ENCODE measurements at places on chromosomes 4 and X.

GRCh38 chrX:130937101-130937500, 34.1 kb upstream of the ENOX2 start:
- no peak for DNase-seq

GRCh38 chrX:71177327-71177726, 32.7 kb downstream of the NLGN3 start:
- no peak for DNase-seq

DNA sequence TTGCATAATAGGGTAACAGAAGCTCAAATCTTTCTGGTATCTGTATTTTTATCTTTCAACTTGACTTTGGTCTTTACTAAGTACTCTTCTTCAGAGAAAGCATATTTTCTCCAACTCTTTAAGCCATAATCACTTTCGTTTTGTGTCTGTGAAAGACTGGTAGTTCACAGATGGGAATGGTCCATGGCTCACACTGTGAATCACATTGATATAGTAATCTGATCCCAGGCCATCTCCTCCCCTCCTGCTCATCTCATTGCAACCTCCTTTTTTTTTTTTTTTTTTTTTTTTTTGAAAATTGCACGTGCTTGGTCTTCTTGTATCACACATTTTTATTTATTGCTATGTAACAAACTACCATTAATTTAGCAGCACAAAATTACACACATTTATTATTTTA, 694.5 kb upstream of the SLIT2 start:
- no peak for DNase-seq

- DNase-seq: no peak
Measured at GRCh38 chrX:57286507-57287251, at the start of gene FAAH2. Gene FAAH2, plus strand, starts transcription at chrX:57286706. Its CDS starts 120 bp downstream, at chrX:57286826.

GRCh38 chr4:53591372-53591892, at the start of gene LNX1:
Gene LNX1, minus strand, starts transcription at chr4:53591486. Its CDS starts 17,484 bp downstream, at chr4:53574002.
- DNase-seq: no peak

DNA sequence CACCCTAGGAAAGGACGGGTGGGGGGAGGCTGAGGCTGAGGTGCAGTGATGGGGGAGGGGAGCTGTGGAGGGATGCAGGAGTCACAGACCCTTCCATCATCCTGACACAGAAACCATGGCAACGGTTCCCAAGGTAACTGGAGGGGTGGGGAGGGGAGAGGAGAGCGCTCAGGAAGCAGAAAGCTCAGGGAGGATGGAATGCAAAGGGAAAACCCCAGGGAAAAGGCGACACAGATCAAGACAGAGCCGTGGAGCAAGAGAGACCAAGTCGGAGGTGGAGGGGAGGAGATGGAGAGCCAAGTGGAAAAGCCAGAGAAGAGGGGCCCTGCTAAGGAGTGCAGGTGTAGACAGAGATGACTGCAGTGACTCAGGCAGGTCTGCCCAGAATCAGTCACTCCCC, 14.5 kb downstream of the L1CAM start:
- DNase-seq: no peak

DNA sequence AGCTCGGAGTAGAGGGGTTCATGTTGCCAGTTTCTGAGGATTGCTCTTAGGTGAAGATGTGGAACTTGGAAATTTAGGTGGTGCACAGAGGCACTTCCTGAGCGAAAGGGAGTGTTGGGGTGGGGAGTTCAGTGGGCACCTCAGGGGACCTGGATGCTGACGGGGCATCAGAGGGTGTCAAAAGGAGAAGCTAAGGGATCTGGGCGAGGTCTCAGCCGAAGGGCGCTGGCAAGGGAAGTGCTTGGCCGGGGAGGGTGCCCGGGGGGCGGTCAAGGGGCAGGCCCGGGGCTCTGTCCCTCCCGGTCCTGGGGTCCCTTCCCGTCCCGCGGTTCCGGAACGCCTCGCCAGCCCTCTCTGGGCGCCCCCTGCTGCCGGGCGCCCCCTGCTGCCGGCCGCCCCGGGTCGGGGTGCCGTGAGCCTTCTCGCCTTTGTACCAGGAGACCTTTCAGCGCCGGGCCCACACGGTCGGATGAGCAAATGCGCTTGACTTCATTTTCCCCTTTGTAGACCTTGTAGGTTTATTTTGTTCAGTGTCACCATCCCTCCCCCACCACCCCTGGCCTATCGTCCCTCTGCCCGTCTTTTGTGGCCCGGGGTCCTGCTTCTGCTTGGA, 3.0 kb upstream of the PHOX2B start:
- DNase-seq: no peak

DNA sequence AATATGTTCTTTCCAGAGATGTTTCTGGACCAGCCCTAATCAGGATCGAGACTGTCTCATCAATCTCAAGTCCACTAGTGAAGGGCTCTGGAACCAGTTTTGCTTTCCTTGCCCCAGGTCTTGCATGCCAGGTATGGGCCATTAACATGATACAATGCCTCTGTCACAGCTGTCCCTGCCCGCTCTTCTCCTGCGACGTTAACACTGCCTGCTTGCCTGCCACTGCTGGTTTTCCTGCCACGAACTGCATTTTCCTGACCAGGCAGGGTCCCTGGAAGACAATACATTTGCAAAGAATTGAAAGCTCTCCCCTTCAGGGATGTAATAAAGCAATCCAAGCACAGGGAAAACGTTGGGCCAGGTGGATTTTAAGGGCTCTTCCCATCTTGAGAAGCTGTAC, 200.3 kb downstream of the MID1 start:
- DNase-seq: no peak

GRCh38 chr4:21641696-21642095, 306.9 kb downstream of the KCNIP4 start:
- DNase-seq: no peak

- DNase-seq: peak; percentile 0
Measured at GRCh38 chr4:171846232-171846631, 33.0 kb downstream of the GALNTL6 start.

DNA sequence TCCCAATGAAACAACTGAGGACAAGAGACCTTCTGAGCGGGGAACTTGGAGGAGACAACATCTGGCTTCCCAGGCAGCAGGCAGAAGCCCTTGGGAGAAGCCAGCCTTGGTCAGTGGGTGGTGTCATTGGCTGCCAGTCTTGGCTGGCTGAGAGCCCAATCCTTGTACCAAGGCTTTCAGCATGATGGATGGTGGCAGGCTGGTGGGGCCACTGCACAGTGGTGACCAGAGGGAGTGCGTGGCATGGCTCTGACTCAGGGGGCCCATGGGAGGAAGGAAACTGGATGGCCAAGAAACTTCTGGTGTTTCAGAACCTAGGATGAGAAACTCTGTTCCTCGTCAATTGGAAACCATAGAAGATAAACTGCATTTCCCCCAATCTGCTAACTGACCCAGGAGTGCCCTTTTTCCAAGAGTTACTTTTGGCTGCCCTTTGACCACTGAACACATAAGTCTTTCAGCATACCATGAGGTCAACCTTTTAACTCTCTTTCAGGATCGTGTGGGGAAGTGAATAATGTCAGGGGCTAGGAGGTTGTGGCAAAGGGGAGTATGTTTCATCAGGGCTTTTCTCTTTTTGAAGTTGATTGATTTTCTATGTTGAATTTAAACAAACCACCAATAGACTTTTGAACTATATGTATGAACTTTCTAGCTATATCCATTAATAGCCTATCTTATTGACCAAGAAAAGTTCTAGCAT, 60.9 kb downstream of the SOWAHB start:
- no peak for DNase-seq

DNA sequence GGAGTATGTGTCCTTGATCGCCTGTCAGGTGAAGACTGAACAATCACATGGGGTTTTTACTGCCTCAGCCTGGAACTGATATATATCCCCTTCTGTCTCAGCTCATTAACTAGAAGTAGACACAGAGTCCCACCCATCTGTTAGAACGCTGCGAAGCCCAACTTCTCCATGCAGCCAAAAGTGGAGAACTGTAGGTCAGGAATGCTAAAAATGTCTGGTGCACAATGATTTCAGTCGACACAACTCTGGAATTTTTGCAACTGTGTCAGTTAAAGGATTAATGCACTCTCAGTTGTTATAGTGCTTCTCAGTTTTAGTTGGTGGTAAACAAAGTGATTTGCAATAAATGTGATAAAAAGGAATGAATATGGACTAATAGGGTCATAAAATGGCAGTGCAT, 287.2 kb downstream of the INPP4B start:
- DNase-seq: no peak

DNA sequence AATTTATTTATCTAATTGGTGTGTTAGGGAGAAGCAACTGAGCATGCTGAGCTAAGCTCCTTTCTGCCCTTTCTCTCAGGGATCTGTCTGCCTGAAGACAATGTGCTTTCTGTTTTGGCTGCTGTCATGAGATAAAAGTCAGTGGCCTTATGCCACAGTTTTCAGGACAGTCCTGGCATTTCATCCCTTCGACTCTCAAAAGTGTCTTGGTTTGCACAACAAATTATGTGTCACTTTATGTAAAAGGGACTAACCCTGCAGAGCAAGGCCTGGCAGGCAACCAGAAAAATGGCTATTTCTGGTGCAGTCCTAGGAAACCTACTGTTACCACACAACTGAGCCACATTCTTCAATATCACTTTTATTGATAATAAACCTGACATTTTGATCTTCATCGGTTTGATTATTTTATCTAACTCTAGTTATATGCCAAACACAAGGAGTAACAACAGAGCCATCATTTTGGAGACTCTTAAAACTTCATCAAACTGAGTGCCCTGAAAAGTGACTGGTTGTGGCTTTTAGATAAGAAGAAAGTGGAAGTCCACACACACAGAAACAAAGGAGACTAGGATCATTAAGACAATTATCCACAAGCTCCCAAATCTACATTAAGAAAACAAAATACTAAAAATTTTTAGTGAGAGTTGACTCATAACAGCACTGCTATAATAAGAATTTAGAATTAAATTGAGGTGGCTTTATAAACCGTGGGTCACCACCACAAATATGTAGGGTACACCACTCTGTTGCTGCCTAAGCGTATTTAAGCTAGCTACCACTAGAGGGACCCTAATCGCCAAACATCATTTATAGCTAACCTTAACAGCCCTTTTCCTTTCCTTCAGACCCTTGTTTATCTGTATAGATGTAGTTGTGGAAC, 95.9 kb upstream of the PTPN13 start:
- peak; percentile 19 for DNase-seq
